Stimulated activated CD4-positive, alpha-beta T cell treated with anti-CD3 and anti-CD28 coated beads, Interleukin-2, amount 100 ng/mL, for 4 hours (primary cell): ENCODE measurements at places on chromosomes 6 and 20.
A peak's percentile ranks its signal among the peaks of the same experiment; 100 is the strongest.

DNA sequence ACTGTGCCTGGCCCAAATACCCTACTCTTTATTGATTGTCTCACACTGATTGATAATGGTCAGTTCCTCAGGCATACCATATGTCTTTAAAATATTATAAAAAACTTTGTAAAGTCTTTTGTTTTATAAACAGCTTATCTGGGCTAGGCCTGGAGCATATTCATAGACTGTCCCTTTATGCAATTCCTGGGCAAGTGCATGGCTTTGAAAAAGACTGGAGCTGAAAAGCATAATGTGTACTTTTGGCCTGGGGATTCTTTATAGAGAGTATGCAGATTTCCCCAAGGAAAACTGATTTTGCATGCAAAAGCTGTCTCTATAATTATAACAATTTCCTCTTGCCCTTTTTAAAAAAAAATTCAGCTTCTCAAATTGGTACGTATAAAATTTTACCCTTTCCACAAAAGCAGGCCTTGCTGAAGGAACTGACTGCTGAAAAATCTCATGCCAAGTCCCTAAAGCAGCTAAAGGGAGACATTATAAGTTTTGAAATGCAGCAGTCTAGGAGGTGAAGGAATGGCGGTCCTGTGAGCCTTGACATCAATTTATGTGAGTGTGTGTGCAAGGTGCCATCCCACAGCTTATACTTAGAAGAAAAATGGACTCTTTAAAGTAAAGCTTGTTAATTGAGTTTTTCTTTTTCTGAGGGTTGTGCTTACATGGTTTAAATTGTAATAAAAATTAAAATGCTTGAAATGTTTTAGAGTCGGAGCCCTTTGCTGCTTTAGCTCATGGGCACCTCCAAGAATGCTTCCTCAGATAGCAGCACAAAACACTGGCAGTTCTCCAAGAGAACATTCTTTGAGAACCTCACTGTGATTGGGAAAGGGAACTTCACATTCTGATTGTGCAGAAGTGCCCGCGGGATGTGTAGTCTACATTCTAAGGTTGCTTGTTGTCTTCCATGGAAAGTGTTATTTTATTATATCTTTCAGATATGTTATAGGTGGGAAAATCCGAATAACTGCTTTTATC lies 43.9 kb downstream of the PLCB4 start:
- DNase-seq = no peak

DNA sequence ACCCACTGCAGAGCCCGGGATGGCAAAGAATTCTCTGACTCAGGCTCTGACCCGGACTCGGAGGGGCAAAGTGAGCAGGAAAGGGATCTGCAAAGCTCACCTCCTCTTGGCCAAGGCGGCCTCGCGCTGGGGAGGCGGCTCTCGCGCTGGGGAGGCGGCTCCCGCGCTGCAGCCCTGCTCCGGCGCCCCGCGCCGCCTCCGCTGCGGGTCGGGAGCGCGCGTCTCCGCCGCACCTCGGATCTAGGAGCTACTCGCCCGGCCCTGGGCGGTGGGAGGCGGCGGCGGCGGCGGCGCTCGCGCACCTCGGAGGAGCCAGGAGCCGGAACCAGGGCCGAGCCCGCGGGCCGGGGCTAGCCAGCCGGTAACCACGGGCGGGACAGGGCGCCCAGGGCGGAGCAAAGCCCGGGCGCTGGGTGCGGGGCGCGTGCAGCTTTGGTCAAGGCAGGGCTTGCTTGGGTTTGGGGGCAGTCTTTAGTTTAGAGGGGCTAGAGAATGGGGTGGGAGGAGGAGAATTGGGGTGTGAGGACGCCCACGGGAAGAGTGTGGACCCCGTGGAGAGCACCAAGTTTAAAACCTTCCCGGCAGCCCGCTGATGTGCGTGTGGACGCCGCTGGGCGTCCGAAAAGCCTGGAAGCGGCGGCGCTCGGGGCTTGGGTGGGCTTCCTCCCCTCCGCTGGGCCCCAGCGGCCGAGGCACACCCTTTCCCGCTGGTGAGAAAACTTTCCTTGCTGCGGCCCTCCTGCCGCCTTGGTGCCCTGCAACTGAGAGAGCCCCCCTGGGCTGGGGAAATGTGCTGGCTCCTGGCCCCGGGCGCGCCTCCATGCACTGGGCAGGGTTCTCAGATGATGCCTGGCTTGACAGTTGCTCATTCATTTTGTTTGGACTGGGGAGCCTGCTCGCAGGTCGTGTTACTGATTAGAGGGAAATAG lies at the start of gene MRAP2:
MRAP2 (plus strand) TSS at position 250 of the 929 bp plus-strand sequence. CDS start 21,547 bp downstream, outside the sequence.
- DNase-seq = no peak

DNA sequence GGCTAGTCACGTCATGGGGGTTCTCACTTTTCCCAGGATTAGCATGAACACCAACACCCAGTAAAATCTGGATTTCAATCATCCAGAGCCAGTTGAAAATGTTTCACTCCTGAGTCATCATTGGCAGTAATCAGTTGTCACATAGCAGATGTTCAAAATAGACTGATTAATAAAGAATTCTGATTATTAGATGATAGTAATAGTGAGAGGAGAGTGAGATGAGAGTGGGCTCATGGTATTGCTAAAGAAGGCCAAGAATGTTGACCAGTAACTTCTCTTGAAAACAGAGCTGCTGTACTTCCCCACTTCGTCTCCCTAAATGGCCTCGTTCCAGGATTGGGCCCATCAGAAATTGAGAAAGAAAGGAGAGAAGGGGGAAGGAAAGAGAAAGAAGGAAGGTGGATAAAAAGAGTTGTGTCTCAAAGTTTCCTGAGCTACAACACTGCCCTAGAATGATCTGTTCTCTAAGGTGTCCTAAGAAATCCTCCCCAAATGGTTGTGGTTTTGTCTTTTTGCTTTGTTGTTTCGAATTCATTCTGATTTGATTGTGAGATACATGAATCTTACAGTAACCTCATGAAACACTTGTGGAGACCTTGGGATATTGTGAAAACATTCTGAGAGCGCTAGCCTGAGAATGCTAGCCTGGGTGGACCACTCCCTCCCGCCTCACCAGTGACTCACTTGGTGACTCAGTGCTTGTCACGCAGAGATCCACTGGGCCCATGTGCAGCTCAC lies 502.2 kb upstream of the JARID2 start:
- DNase-seq = peak; percentile 85

GRCh38 chr6:47681201-47681990 lies 17.0 kb upstream of the ADGRF4 start:
- DNase-seq = no peak

- DNase-seq = no peak
These were observed 758.8 kb downstream of the EYS start for GRCh38 chr6:64948261-64948660.

- no peak for DNase-seq
These were observed 37.6 kb upstream of the CST7 start for GRCh38 chr20:24911461-24911860.

GRCh38 chr20:32839982-32840285 lies 18.8 kb upstream of the EFCAB8 start:
- no peak for DNase-seq

DNA sequence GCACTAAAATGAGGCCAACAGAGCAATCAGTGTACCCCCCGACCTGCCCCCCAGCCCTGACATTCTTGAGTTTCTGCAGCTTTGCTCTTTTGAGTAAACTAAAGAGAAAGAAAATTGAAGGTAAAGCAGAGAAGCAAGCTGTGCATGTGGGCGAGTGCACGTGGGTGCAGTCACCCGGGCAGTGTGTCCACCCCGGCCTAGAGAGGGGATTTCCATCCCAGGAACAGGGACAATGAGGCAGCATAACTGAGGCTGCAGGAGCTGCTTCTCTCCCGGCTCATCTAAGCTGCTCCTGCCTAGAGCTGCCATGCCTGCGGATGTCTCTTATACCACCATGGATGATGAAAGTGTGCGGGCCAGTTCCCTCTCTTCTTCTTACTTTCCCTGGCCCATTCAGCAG lies 16.8 kb downstream of the CASS4 start:
- DNase-seq = no peak

GRCh38 chr6:47162793-47163192 lies 120.7 kb upstream of the ADGRF1 start:
- no peak for DNase-seq

DNA sequence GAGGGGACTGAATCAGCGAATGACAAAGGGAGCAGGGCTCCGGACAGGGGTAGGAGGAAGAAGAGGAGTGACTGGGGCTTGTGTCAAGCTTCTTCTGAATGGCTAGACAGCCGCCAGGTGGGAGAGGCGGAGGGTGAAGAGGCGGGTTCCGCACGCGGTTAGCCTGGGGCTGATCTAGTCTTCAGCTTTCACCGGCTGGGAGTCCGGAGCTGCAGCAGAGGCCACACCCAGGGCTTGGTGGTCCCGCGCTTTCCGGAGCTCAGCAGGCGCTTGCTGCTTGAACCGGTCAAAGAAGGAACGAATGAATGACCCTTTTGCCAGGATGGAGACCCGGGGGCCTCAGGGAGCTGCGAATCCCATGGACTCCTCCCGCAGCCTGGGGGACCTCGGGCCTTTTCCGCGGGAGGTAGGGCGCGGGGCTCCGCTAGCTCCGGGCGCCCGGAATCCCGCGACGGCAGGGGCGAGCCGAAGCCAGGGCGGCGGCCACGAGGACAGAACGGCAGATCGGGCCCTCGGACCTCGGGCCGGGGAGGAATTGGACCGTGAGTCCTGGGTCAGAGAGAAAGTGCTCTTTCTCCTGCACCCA lies at the start of gene C6orf141:
C6orf141 (plus strand) TSS at position 177 of the 586 bp plus-strand sequence; CDS start at position 302, 125 bp downstream.
- peak; percentile 6 for DNase-seq

DNA sequence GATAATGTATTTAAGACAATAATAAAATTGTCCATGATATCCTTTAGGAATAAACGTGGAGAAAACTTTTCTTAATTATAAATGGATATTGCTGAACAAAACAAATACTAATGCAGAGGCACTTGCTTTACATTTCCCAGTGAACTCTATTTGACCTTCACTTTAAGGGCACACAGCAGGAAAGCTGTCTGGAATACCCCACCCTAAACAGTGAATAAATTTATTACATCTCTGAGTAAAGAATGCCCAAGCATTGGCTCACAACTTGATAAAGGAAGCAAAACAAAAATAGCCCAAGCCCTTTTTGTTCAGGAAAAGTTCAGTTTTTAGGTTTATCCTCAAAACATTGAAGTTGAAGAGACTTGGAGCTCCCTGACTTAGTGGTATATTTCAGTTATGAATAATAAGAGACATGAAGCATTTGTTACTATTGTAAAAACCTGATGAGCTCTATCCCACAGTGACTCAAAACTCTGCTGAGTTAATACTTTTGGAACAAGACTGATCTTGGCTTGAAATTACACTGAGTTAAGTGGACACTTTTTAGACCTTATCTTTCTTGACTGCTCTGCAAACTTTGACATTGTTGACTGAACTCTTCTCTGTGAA lies 353.9 kb downstream of the BCKDHB start:
- no peak for DNase-seq

GRCh38 chr6:35043381-35044130 lies 97.6 kb downstream of the TCP11 start:
- DNase-seq = no peak

GRCh38 chr6:20447581-20448132 lies 46.0 kb downstream of the E2F3 start:
- no peak for DNase-seq

DNA sequence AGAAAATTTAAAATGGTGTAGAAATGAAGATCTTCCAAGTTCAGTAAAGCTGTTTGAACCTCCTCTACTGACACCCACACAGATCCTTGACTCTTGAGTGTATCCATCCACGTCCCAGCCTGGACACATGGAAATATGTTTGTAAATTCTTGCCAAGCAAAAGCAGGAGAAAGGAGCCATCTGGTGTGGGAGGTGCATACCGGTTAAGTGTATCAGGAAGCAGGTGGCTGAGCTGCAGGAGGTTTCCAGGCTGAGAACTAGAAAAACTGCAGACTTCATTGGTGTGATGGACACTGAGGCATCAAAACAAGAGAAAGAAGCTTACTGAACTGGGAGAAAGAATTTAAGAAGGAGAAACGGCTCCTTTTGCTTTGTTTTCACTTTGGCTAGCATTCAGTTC lies 229.9 kb upstream of the GRIK2 start:
- no peak for DNase-seq

- DNase-seq = no peak
These were observed 22.4 kb downstream of the C20orf173 start for GRCh38 chr20:35506872-35507638.

GRCh38 chr20:2800521-2801285 lies at the start of gene CPXM1:
Gene CPXM1 (minus strand): TSS chr20:2800627. CDS start chr20:2800572, 55 bp downstream.
- no peak for DNase-seq

- no peak for DNase-seq
These were observed 185.9 kb upstream of the FOXA2 start for GRCh38 chr20:22770241-22770800.

DNA sequence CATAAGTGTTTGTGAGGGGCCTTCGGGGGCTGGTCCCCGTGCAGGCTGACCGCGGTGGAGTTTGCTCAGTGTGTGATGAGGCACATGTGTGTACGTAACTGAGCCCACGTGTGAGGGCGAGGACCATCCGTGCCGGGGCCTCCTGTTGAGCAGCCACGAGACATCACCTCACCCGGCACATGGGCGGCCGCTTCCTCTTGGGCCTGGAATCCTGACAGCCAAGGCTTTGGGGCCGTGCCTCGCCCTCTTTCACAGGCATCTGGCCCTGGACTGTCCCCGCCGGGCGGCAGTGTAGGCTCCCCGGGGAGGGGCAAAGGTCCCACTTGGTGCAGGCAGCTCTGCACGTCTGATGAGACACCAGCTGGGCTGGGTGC lies 202.3 kb downstream of the DLL1 start:
- no peak for DNase-seq

- no peak for DNase-seq
These were observed 273.5 kb upstream of the POU3F2 start for GRCh38 chr6:98560841-98561240.
